ENCODE measurements at places on chromosomes 13 and 19.
A peak's percentile ranks its signal among the peaks of the same experiment; 100 is the strongest.

DNA sequence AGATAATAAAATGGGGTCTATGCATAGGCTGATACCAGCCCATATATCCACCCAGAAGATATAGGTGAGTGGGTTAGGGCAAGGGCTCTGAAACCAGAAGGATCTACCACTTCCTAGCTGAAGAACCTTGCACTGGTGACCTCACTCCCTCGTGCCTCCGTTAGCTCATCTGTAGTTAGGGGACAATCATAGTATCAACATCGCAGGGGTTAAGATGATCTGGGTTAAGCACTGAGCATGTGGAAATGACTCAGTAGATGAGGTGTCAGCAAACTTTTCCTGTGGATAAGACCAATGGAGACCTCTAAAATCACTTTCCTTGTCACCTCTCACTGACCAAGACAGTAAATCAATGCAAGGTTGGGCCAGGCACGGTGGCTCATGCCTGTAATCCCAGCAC lies 30.5 kb downstream of the TNFSF14 start:
- peak; percentile 38 for DNase-seq

GRCh38 chr19:39327363-39328045 lies 6.8 kb upstream of the LRFN1 start:
- DNase-seq, result no peak

DNA sequence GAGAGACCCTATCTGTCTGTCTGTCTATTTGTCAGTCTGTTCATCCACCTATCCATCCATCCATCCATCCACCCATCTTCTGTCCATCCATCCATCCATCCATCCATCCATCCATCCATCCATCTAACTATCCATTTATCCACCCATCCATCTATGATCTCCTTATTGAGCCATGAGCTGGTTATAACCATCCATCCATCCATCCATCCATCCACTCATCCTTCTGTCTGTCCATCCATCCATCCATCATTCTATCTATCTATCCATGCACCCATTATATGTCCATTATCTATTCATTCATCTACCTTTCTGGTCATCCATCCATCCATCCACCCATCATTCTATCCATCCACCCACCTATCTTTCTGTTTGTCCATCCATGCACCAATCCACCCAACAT lies 44.6 kb downstream of the NWD1 start:
- DNase-seq, result no peak

- DNase-seq, result no peak
Measured at GRCh38 chr19:28943651-28944050, 269.3 kb downstream of the UQCRFS1 start.

DNA sequence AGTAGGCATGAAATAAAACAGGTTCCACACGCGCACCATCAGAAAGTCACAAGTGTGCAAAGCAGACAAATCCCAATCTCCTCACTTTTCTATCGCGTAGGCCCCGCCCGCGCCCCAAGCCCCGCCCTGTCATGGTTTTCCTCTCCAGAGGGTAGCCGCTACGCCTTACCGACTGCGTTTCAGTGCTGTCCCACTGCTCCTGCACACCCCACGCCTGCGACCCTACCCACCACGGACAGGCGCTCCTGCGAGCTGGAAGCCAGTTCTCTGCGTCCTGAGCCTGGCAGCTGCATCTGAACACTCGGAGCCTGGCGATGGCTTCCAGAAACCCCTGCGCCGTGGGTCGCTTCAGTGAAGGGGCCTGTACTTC lies 379 bp upstream of the ZNF470 start:
- peak; percentile 66 for DNase-seq

GRCh38 chr13:110306960-110307766 lies at the start of the genes COL4A1 and COL4A2:
COL4A1 (minus strand) TSS chr13:110307157; CDS start chr13:110307027, 130 bp downstream.
COL4A2 (plus strand) TSS chr13:110307284; CDS start chr13:110307904, 620 bp downstream.
- DNase-seq, result no peak

GRCh38 chr19:55687281-55688201 lies 12.5 kb downstream of the EPN1 start:
- DNase-seq, result no peak
